Activated T-helper 2 cell treated with anti-CD3 and anti-CD28 coated beads, Interferon-gamma antibody, Interleukin-2, Interleukin-4, amounts not matched to agents 10 μg/mL and 5 μg/mL and 100 μg/mL, durations not matched to agents 14 hours and 24 hours and 36 hours (primary cell): ENCODE measurements at places on chromosomes 3 and 15.

DNA sequence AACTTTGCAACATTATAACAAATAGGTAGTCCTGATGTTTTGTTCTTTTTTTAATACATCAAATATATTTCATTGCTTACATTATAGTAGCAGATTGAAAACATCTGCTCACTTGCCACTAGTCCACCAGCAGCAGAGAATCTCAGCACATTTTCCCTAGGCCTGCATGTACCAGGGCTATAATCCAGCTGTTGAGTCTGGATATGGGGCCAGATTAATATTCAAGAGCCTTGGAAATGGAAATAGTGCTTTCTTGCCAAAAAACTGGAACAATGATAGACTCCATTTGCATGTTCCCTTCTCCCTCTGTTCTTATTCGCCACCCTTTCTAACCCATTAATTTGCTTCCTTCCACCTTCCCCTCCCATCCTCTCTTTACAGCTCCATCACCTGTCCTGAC is 288.0 kb downstream of the EPHA3 start:
- no peak overlapping the region for H3K27ac ChIP-seq
- no peaks in the 10 kb centered on the region for H3K27me3 ChIP-seq
- no peaks in the 10 kb centered on the region for H3K36me3 ChIP-seq
- H3K4me3 ChIP-seq: no peak overlapping the region
- H3K4me1 ChIP-seq: no peaks in the 10 kb centered on the region
- no peak for DNase-seq

- H3K4me1 ChIP-seq: peaks cover 1% of the 10 kb centered on the region
- H3K36me3 ChIP-seq: no peaks in the 10 kb centered on the region
- H3K27ac ChIP-seq: no peak overlapping the region
- no peak overlapping the region for H3K4me3 ChIP-seq
Observed at GRCh38 chr3:42066516-42067181, 24.5 kb upstream of the TRAK1 start.

- peaks cover 30% of the 10 kb centered on the region for H3K4me1 ChIP-seq
- no peak overlapping the region for H3K27ac ChIP-seq
- no peak overlapping the region for H3K4me3 ChIP-seq
- H3K27me3 ChIP-seq: peaks cover 25% of the 10 kb centered on the region
Observed at GRCh38 chr15:73699249-73700040, 15.3 kb downstream of the CD276 start.

- no peak for DNase-seq
- H3K27me3 ChIP-seq: peaks cover 1% of the 10 kb centered on the region
Observed at GRCh38 chr15:45616901-45617323, 17.9 kb upstream of the SQOR start.

DNA sequence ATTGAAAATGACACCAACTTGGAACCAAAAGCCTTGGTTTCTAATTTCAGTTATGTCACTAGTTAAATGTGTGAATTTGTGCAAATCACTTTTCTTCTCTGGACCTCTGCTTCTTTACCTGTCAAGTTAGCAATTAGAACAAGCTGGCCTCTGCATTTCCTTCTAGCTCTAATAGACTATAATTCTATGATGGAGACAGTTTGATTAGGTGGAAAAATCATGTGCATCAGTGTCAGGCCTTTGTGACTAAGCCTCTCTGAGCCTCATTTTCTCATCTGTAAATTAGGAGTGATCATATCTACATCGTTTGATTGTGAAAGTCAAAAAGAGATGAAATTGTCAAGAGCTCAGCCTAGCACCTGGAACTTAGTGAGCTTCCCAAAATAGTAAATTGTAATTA is 712.9 kb downstream of the MECOM start:
- H3K4me1 ChIP-seq: no peaks in the 10 kb centered on the region
- no peak overlapping the region for H3K4me3 ChIP-seq
- H3K27ac ChIP-seq: no peak overlapping the region
- H3K36me3 ChIP-seq: no peaks in the 10 kb centered on the region
- H3K27me3 ChIP-seq: no peaks in the 10 kb centered on the region
- DNase-seq: no peak

- H3K27me3 ChIP-seq: no peaks in the 10 kb centered on the region
- no peaks in the 10 kb centered on the region for H3K36me3 ChIP-seq
- DNase-seq: no peak
- H3K4me3 ChIP-seq: no peak overlapping the region
Observed at GRCh38 chr15:35206060-35206675, 121.1 kb upstream of the NANOGP8 start.

DNA sequence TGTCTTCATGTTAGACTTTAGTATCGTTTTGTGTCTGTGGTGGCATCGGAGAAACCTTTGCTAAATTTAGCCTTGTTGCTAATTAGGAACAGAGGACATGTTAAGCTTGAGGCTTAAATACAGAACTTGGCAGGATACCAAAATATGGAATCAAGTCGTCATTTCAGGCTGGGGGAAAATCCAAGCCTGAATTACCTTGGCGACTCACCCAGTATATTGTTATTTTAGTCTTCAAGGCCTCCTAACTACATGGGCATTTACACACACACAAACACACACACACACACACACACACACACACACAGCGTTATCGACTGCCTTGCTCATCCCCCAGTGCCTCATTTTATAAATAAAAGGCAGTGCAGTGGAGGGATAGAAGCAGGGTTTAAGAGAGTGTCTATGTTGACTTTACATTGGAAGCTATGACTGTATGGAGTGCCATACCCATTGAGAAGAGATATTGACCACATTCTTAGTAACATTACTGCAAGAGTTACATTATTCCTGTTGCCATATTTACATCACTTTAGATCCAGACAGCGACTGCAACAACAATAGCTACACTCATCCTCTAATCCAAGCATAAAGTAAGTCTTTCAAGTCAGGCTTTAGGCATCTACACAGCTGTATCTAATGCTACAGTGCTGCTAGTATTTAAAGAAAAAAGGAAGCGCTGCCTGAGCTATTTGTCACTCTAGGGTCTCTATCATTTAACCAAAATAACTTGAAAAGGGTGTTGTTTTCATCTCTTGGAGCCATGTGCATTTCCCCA is 210.8 kb upstream of the SEMA6D start:
- no peaks in the 10 kb centered on the region for H3K4me1 ChIP-seq
- no peak for DNase-seq
- no peak overlapping the region for H3K4me3 ChIP-seq
- no peaks in the 10 kb centered on the region for H3K27me3 ChIP-seq

GRCh38 chr3:107685383-107685782 is 162.6 kb downstream of the BBX start:
- peaks cover 18% of the 10 kb centered on the region for H3K4me1 ChIP-seq
- no peaks in the 10 kb centered on the region for H3K36me3 ChIP-seq
- H3K27ac ChIP-seq: no peak overlapping the region
- H3K27me3 ChIP-seq: no peaks in the 10 kb centered on the region
- no peak overlapping the region for H3K4me3 ChIP-seq
- DNase-seq: no peak

GRCh38 chr3:178948546-178948945 is 123.1 kb downstream of the ZMAT3 start:
- peaks cover 4% of the 10 kb centered on the region for H3K4me1 ChIP-seq
- no peak overlapping the region for H3K27ac ChIP-seq
- H3K4me3 ChIP-seq: no peak overlapping the region
- no peaks in the 10 kb centered on the region for H3K27me3 ChIP-seq

- no peak overlapping the region for H3K27ac ChIP-seq
- no peaks in the 10 kb centered on the region for H3K36me3 ChIP-seq
- no peaks in the 10 kb centered on the region for H3K27me3 ChIP-seq
- no peak overlapping the region for H3K4me3 ChIP-seq
Observed at GRCh38 chr3:25289156-25289555, 138.9 kb upstream of the RARB start.

GRCh38 chr3:66266551-66266950 is 45.8 kb downstream of the SLC25A26 start:
- DNase-seq: no peak
- H3K4me1 ChIP-seq: no peaks in the 10 kb centered on the region
- no peaks in the 10 kb centered on the region for H3K27me3 ChIP-seq
- no peak overlapping the region for H3K4me3 ChIP-seq
- no peaks in the 10 kb centered on the region for H3K36me3 ChIP-seq
- H3K27ac ChIP-seq: no peak overlapping the region

DNA sequence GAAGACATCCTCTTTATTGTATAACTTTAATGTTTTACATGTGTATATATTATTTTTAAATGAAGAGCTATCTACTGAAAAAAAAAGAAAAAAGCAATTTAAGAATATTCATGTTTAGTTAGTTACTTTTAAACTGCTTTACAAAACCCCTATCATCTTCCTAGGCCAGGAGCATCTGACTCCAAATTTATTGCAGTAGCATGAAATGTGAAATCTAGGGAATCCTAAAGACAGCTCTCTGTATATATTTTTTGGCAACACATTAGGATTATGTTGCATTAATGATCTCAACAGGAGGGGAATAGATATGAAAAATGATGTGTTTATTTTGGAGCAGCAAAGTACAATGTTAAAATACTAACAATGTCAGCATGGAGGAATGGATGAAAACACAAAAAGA is 158.3 kb downstream of the CNTN3 start:
- no peaks in the 10 kb centered on the region for H3K27me3 ChIP-seq
- no peaks in the 10 kb centered on the region for H3K4me1 ChIP-seq
- H3K27ac ChIP-seq: no peak overlapping the region
- no peaks in the 10 kb centered on the region for H3K36me3 ChIP-seq

- H3K27me3 ChIP-seq: peaks cover 2% of the 10 kb centered on the region
- no peak overlapping the region for H3K4me3 ChIP-seq
- DNase-seq: no peak
- H3K4me1 ChIP-seq: peaks cover 12% of the 10 kb centered on the region
Observed at GRCh38 chr3:69276884-69277283, 109.0 kb downstream of the FRMD4B start.

DNA sequence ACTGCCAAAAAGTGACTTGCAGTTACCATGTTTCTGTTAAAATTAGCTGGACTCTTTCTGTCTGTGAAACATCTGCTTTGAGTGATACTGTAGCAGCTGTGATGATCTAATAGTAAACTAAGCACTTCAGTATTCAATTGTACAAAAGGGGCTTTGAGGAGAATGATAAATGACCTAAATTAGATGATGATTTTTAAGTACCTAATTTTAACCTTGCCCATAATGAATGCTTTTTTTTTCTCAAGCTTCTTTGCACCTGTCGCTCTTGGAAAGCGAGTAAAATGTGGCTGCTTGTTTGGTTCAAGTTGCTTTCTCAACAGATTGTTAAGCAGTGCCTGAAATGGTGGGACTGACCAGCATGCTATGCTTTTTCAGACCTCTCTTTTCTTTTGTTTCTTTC is 752.3 kb downstream of the EPHA3 start:
- no peaks in the 10 kb centered on the region for H3K27me3 ChIP-seq
- H3K27ac ChIP-seq: no peak overlapping the region
- no peaks in the 10 kb centered on the region for H3K4me1 ChIP-seq
- H3K36me3 ChIP-seq: no peaks in the 10 kb centered on the region

- no peaks in the 10 kb centered on the region for H3K4me1 ChIP-seq
- no peak for DNase-seq
- no peaks in the 10 kb centered on the region for H3K27me3 ChIP-seq
- no peak overlapping the region for H3K4me3 ChIP-seq
Observed at GRCh38 chr3:70040386-70040785, 40.9 kb downstream of the SAMMSON start.

- no peak for DNase-seq
- peaks cover 37% of the 10 kb centered on the region for H3K4me1 ChIP-seq
Observed at GRCh38 chr3:27714692-27715453, 7.2 kb downstream of the EOMES start.

DNA sequence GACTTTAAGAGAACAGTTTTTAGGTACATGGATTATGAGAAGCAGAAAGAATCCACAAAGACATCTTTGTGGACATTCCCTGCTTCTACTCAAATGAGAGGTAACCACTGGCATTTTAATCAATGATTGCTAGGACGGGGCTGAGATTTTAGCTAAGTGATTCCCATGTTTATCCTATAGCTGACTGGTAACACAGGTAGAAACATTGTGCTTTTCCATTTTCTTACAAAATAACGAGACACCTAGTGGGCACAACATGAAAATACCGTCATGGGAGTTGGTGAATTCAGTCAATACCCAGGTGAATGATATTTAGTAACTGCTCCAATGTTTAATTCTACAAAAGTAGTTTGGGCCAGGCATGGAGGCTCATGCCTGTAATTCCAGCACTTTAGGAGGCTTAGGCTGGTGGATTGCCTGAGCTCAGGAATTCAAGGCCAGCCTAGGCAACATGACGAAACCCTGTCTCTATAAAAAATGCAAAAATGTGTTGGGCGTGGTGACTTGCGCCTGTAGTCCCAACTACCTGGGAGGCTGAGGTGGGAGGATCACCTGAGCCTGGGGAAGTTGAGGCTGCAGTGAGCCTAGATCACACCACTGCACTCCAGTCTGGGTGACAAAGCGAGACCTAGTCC is 37.2 kb upstream of the DENND4A start:
- H3K36me3 ChIP-seq: no peaks in the 10 kb centered on the region
- peaks cover 54% of the 10 kb centered on the region for H3K4me1 ChIP-seq
- H3K27ac ChIP-seq: peak overlapping the region; percentile 73
- H3K27me3 ChIP-seq: no peaks in the 10 kb centered on the region

DNA sequence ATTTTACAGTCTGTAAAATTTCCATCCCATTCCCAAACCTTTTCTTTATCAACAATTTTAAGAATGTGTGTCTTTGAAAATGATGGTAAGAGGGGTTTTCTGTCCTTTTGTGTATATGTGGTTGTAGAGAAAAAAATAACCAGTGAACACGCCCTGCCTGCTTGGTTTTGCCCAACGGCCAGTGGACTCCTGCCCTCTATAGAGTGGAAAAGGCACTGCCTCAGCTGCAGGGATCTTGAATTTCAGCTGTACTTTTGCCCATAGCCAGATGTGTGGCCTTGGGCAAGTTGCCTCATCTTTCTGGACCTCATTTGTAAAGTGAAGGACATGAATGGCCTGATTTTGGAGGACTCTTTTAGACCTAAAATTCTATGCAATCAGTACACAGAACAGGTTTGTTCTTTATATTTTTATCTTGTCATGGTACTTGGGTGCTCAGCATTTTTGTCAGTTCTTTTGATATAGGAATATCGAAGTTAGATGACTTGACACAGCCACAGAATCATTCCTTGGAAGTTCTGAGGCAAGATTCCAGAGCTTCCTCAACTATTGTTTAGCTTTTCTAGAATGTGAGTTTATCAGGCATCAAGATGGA is 81.0 kb downstream of the CLDN11 start:
- no peak overlapping the region for H3K27ac ChIP-seq
- H3K4me3 ChIP-seq: no peak overlapping the region
- DNase-seq: no peak
- H3K27me3 ChIP-seq: peaks cover 13% of the 10 kb centered on the region
- H3K36me3 ChIP-seq: no peaks in the 10 kb centered on the region

GRCh38 chr3:17398959-17399551 is 343.4 kb downstream of the TBC1D5 start:
- H3K27me3 ChIP-seq: no peaks in the 10 kb centered on the region
- no peak overlapping the region for H3K27ac ChIP-seq
- no peaks in the 10 kb centered on the region for H3K4me1 ChIP-seq
- no peak for DNase-seq
- no peak overlapping the region for H3K4me3 ChIP-seq
